ENCODE measurements at places on chromosomes 7 and 10.

DNA sequence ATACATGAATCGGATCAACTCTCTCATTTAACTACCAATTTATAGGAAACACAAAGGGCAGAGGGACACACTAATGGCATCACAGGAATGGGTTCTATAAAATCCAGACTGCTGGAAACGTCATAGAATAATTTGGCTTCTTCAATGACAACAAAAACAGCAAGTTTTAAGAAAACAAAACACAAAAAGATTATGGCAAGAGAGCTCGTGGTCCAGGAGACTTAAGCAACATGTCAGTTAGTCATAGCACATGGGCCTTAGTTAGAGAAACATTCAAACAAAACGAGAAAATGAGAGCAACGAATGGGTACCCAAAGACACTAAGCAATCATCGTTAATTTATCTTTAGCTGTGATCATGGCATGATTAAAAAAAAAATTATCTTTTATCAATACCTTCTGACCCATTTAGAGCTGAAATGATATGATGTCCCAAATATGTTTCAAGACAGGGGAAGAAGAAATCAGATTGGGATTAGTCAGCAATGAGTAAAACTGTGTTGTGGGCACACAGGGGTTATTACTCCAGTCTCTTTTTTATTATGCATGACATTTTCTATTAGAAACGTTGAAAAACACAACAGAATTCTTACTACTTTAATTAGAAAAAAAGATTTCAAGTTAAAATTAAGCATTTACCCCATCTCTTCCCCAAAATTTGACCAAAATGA, 28.3 kb downstream of the NCAPG2 start:
- DNase-seq, result no peak

GRCh38 chr7:23075571-23075970, 30.0 kb upstream of the KLHL7 start:
- DNase-seq, result no peak

- DNase-seq, result no peak
Measured at GRCh38 chr10:54449056-54449455, 352.0 kb downstream of the PCDH15 start.

- DNase-seq, result peak; percentile 41
Measured at GRCh38 chr7:120272701-120273475, at the start of gene KCND2. Gene KCND2 (plus strand): TSS chr7:120273175.

GRCh38 chr7:133132906-133133305, 51.0 kb upstream of the CHCHD3 start:
- no peak for DNase-seq

DNA sequence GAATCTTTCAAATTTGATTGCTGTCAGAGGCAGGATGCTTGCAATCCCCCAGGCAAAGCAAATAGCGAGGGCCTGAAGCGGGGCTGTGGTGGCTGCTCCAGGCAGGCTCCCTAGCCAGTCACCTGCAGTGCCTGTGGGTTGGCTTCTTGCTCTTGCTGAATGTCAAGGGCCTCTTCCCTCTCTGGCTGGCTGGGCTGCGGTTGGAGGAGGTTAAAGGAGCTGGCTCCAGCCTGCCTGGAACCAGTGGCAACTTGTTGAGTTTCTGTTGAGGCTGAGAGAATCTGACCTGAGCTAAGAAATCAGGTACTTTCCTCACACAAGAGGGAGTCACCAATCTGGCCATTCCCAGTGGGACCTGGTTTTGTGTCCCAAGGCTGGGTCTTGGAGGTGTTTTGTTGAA, 134.7 kb downstream of the TMEM178B start:
- no peak for DNase-seq

- DNase-seq, result no peak
Measured at GRCh38 chr10:98125940-98126631, 8.4 kb upstream of the R3HCC1L start.

GRCh38 chr7:131338691-131339390, 11.2 kb downstream of the MKLN1 start:
- no peak for DNase-seq

DNA sequence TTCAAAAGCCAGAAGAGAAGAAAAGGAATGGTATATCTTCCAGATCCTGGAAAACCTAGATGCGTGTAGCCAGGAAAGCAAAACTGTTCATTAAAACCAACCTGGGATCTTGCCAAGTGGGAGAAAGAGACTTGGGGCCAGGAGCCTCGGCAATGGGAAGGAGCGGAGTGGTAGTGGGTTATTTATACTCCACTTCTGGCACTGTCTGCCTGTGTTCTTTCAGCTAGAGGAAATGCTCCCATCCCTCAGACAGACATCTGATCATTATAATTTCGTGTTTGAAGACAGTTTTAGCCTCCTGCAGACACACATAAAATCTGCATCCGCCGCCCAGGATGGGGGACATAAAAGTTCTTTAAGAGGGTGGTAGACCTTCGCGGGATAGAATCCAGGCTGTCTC, 421.6 kb downstream of the RPS24 start:
- peak; percentile 33 for DNase-seq

GRCh38 chr7:47557694-47558670, 23.9 kb downstream of the TNS3 start:
- peak; percentile 38 for DNase-seq

- DNase-seq, result no peak
Measured at GRCh38 chr10:12954866-12955265, 46.6 kb downstream of the CCDC3 start.

- no peak for DNase-seq
Measured at GRCh38 chr7:7795630-7796121, 77.3 kb upstream of the RPA3 start.

- DNase-seq, result no peak
Measured at GRCh38 chr10:88216976-88217375, 353.6 kb downstream of the PTEN start.

- DNase-seq, result no peak
Measured at GRCh38 chr7:34438436-34438835, 219.6 kb upstream of the NPSR1 start.

- DNase-seq, result no peak
Measured at GRCh38 chr7:15370441-15370840, 191.4 kb downstream of the AGMO start.

DNA sequence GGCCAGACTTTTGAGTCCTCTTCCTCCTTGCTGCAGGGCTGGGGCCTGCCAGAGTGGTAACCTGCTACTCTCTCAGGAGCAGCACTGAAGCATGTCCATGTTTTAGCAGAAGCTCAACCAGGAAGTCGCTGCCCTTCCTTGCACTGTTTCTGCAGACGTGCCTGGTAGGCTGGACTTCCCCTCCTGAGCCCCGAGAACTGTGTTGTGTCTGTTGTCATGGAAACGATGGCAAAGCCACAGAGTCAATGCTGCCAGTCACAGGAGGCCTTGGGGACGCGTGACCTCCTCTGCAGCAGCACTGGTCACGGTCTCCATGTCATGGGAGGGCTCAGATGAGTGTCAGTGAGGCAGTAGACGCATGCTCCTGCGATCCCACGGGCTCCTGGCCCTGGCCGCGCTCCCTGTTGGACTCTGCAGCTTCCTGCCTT, 145.5 kb downstream of the FANK1 start:
- peak; percentile 86 for DNase-seq

DNA sequence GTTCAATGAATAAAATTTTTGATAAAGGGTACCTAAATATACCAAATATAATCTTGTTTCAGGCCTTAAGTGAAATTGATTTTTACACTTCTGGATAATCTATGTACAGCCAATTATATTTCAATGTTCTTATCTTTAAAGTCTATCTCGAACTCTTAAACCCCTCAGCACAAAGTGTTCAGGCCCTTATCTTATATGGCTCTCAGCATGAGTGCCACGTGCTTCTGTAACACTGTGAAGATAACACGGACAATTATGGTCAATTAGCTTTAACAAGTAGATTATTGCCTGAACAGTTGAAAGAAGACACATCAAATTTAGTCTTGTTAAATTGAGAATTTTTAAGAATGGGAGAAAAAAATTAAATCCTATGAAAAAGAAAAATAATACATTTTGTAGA, 40.4 kb upstream of the DMTF1 start:
- DNase-seq, result no peak

GRCh38 chr10:49592726-49593563, 17.2 kb upstream of the SLC18A3 start:
- DNase-seq, result no peak

- no peak for DNase-seq
Measured at GRCh38 chr7:111835066-111835465, 272.8 kb upstream of the IMMP2L start.

- DNase-seq, result no peak
Measured at GRCh38 chr10:58385784-58386112, 538 bp downstream of the TFAM start.

DNA sequence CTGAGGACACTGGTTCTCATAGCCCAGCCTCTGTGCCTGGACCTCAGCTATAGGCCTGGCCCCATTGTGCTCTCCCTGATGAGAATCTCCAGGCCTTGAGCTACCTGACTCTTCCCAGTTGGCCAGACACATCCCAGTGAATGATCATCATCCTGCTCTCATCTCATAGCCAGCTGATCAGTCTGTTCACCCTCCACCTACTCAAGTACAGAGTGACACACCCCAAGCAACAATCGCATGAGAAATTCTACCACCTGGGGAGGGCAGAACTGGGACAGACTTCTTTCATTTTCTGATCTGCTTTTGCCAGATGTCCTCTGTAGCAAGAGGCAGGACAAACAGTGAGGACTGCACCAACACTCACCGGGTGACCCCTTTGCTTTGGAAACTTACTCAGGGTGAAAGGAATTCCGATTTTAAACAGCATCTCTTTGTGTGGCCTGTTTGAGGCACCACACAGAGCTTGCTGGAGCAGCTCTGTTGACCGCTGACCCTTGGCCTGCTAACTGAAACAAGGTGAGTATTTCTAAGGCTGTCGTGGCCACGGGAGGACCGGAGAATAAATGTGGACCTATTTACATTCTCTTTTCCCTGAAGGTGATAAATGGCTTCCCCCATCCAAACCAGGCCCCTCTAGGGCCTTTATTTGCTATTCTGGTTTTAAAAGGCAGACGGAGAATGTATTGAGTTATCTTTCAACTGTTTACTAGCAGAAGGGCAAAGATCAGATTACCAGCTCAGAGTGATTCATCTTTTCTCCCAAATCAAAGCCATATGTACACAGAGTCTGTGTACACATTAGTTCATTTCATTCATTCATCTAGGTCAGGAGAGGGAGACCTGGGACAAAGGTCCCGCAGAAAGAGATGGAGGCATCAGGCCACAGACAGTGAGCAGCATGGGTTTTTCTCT, 181.4 kb upstream of the TNS3 start:
- DNase-seq, result no peak

GRCh38 chr10:62894156-62894555, 78.0 kb upstream of the EGR2 start:
- no peak for DNase-seq

GRCh38 chr7:23547662-23548061, 15.9 kb upstream of the TRA2A start:
- DNase-seq, result no peak

DNA sequence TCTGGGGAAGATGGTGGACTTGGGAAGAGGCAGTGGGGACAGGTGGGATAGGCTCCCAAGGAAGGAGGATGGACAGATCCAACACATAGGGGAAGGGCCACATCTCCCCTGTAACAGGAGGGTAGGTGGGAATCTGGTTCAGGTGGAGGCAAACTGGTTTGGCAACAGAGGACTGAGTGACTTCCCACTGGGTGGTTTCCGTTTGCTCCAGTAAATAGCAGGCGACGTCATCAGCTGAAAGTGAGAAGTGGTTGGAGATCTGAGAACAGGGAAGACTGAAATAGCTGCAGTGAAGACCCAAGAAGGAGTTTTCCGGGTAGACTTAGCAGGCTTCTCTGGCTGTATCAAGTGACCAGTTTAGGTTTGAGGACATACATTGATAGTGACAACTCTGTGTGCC, 504.4 kb downstream of the GALNT17 start:
- DNase-seq, result no peak

GRCh38 chr7:24733414-24734060, 23.7 kb downstream of the GSDME start:
- no peak for DNase-seq

GRCh38 chr7:112006071-112006470, 200.1 kb downstream of the DOCK4 start:
- no peak for DNase-seq

DNA sequence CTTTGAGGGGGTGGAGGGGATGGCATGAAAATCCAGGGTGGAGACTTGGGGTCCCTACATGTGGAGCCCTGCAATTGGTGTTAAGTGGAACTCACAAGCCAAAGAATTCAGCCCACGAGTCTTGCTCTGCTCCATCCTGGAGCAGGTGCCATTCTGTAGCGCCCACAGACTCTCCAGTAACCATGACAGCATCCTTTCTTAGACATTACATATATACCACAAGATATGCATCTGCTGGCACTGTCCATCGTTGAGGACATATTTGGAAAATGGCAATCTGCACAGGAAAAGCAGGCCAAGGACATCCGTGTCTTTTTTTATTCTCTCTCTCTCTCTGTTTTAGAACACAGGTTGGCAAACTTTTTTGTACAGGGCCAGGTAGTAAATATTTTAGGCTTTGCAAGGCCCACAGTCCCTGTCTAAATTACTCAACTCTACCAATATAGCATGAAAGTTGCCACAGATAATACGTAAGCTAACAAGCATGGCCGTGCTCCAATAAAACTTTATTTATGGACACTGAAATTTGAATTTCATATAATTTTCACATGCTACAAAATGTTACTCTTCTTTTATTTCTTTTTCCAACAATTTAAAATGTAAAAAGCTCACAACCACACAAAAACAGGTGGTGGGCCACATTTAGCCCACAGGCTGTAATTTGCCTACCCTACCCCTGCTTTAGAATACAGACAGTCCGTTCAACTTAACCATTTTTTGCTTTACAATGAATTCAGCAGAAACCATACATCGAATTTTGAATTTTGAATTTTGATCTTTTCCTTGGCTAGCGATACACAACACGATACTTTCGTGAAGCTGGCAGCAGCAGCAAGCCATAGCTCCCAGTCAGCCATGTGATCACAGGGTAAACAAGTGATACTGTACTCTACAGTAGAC, 141.4 kb upstream of the STK17A start:
- no peak for DNase-seq

- DNase-seq, result no peak
Measured at GRCh38 chr10:62992145-62992721, 140.9 kb upstream of the NRBF2 start.

GRCh38 chr7:31079824-31080511, 27.9 kb downstream of the ADCYAP1R1 start:
- peak; percentile 4 for DNase-seq

Measured in left hindlimb (tissue), 1 donor.